Foreskin keratinocyte (primary cell): ENCODE measurements at places on chromosomes 11 and 22.

GRCh38 chr11:58844361-58845005 lies at the start of gene GLYATL2:
GLYATL2 (minus strand) TSS chr11:58844704; CDS start chr11:58839612, 5,092 bp downstream.
- DNase-seq: no peak

- DNase-seq: no peak
Measured at GRCh38 chr11:83836883-83837654, 550.9 kb upstream of the CCDC90B start.

- DNase-seq: no peak
Measured at GRCh38 chr11:18704698-18705097, 6.1 kb downstream of the TMEM86A start.

- no peak for DNase-seq
Measured at GRCh38 chr11:72799441-72799840, 5.6 kb upstream of the STARD10 start.

- no peak for DNase-seq
Measured at GRCh38 chr22:30485362-30485988, 13.7 kb upstream of the SEC14L3 start.
